ENCODE measurements at places on chromosomes 3 and 15.

DNA sequence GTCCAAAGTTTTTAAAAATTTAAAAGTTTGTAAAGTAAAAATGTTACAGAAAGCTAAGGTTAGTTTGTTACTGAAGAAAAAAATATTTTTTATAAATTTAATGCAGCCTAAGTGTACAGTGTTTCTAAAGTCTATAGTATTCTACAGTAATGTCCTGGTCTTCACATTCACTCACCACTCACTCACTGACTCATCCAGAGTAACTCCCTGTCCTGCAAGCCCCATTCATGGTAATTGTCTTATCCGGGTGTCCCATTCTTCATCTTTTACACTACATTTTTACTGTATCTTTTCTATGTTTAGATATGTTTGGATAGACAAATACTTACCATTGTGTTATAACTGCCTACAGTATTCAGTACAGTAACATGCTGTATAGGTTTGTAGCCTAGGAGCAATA is 36.7 kb upstream of the ATP10A start:
- DNase-seq, result no peak

DNA sequence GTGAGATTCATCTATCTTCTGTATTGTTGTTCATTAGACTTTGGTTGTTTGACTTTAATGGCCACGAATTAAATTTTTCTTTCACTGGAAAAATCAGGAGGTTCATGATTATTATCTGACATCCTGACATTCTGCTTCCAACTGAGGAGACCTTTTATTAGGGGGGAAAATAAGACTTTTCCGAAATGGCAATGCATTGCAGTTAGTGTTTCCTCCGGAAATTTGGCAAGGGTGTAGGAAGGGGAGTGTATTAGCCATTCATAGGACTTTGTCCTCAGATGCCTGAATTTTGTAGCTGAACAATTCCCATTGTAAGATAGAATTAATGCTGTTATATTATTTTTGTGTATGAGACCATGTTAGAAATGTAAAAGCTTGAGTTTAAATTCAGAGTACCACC is 450.6 kb upstream of the TGFBR2 start:
- no peak for DNase-seq

DNA sequence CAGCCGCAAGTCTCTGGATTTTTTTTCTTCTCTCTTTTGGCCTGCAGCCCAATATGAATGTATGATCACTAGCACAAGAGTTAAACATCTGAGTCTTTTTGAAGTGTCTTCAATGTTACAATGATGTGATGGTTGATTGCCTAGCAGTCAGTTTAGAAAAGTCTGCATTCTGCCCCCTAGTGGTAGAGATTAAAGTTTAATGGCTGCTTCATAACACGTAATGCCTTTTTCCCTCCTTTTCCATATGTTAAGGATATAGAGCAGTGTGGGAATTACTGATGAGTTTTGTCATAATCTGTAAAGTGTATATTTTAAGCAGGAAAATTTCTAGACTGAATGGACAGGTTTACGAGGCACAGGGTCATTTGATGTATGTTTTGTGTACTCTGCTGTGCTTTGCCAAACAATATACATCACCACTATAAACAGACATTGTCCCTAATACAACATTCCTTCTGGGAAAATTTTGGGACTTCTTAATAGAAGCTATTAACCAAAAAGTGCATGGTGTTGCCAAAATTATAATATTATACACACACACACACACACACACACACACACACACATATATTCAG is 1038.5 kb upstream of the NR2F2 start:
- peak; percentile 42 for DNase-seq

- DNase-seq, result no peak
Observed at GRCh38 chr3:62922326-62922725, 47.1 kb upstream of the CADPS start.

DNA sequence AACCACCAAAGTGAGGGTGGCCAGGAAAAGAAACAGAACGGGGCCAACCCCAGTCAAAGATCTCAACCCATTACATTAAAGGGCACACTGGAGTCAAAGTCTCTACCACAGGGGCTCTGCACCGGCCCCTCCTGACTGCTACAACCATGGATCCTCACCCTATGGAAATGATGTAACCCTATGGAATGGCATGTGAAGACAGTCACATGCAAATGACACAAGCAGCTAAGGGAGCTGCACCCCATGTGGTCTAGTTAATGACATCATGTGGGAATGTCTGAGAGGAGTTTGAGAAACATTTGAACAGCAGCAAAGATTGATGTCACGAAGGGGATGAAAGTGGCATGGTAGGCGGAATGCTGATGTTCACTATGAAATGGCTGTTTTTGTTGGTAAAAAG is 298.2 kb upstream of the SLCO3A1 start:
- no peak for DNase-seq

DNA sequence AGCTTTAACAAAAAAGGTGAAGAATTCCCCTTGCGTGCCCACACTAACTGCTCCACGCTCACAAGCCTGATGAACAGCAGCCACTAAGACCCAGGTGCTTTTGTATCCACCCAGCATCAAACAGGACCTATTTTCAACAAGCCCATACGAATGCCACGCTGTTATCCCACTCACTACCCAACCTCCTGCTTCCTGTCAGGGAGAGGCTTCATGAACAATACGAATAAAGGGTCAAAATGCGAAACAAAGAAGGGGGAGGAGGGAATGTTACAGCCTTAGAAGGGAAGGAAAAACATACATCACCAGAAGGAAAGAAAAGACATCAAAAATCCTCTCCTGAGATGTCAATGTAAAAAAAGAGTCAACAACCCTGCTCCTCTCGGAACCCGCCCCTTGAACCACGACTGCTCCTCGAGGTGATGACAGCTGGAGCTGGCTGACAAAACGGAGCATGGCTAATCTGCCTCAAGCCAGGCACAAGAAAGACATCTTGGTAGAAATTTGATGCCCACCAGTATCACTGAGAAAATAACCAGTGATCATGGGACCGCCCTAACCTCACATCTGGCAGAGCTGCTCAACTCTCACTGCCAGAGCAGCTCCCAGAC is 9.7 kb downstream of the ERC2 start:
- DNase-seq, result no peak

DNA sequence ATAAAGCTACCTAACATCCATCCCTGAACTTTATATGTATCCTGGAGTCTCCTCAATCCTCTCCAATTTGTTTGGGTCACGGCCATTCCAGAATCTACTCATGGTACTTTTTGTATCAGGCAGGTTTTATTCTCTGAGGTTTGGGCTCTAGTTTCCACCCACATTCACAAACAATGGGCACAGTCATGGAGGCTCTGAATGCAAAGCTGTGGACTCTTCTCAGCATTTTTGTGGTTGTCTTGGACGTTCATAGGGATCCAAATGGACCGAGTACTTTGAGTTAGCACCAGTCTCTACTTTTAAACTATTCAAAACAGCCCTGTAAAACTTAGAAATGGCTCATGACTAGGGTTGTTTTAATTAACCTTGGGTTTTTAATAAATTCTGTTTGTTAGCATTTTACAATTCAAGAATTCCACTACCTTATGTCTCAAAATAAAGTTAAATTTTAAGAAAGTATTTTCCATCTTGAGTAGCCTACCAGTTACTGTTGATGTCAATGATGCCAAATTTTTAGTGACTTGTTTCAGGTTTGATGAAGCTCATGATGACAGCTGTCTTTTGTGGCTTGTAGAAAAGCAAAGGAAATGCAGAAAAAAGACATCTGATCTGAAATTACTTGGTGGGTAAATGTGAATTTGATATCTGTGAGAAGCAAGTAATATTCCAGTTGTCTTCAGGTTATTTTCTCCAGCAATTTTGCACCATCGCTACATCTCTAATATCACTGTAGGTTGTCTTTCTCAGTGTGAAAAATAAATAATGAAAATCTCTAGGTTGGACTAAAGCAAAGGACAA is 275.7 kb upstream of the THBS1 start:
- DNase-seq, result no peak

- DNase-seq, result no peak
Observed at GRCh38 chr3:57048052-57048671, 12.3 kb upstream of the SPATA12 start.

Measured in G401 (cell line).